Small intestine (tissue), 16 donors: ENCODE measurements at places on chromosomes 3 and 15. TPM values are rescaled to one million over a fixed set of nuclear protein-coding genes. Genes with fewer than 3 reads are reported as not detected.
A peak's percentile ranks its signal among the peaks of the same experiment; 100 is the strongest.

GRCh38 chr15:69947394-69947793 lies 150.3 kb downstream of the TLE3 start:
- DNase-seq, result no peak

DNA sequence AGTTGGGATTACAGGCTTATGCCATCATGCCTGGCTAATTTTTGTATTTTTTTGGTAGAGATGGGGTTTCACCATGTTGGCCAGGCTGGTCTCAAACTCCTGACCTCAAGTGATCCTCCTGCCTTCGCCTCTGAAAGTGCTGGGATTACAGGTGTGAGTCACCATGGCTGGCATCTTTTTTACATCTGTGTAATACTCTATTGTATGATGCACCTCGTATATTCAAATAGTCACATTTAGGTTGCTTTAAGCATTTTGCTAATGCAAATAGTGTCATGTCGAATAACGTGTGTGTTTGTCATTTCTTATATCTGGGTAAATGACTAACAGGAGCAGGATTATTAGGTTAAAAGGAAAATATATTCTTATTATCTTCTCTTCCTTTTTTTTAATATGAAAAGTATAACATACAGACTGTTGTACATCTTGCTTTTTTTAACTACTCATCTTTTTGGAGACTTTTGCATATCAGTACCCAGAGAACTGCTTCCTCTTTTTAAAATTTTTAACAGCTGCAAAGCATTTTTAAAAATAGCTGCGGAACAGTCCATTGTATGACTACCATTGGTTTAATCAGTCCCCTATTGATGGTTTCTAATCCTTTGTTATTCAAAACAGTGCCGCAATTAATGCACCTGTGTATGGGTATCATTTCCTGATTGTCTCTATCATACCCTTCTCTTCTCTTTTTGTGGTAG lies 13.4 kb downstream of the SCAMP5 start:
- no peak for DNase-seq

DNA sequence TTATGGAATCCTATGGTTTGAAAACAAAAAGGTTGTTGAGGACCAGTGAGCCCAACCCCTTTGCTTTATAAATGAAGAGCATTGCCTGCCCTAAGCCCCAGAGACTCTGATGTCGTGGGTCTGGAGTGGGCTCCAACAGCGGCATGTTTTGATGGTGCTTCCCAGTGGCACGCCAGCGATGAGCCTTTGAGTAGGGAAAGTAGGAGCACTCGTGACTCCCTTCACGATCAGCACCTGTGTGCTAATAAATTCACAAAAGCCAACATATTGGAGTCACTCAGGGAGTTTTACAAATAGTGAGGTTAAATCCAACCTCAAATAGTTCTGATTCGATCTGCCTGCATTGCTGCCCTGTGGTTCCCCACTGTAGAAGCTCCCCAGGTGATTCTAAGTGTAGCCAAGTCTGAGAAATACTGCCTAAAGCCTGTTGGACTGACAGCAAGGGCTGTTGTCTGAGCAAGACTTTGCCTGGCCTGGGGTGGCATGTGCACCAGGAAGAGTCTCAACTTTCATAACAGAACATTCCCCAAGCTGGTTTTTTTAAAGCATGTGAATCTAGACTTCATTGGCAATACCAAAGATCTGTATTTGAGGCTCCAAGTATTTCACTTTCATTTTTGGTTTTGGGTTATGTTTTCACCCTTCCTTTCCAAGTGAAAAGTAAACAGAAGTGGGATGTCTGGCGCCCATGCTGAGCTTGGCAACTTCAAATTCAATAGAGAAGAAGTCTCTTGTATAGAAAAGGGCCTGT lies 9.9 kb downstream of the CCR5 start:
- peak; percentile 27 for DNase-seq

FAM43A gene
- 9.8 TPM for polyA plus RNA-seq

- DNase-seq, result no peak
These were observed 54.6 kb upstream of the PIAS1 start for GRCh38 chr15:67999320-68000100.

GRCh38 chr15:46442901-46443590 lies 808.2 kb downstream of the SQOR start:
- no peak for DNase-seq

PLSCR2 gene
- polyA plus RNA-seq, result not detected

DNA sequence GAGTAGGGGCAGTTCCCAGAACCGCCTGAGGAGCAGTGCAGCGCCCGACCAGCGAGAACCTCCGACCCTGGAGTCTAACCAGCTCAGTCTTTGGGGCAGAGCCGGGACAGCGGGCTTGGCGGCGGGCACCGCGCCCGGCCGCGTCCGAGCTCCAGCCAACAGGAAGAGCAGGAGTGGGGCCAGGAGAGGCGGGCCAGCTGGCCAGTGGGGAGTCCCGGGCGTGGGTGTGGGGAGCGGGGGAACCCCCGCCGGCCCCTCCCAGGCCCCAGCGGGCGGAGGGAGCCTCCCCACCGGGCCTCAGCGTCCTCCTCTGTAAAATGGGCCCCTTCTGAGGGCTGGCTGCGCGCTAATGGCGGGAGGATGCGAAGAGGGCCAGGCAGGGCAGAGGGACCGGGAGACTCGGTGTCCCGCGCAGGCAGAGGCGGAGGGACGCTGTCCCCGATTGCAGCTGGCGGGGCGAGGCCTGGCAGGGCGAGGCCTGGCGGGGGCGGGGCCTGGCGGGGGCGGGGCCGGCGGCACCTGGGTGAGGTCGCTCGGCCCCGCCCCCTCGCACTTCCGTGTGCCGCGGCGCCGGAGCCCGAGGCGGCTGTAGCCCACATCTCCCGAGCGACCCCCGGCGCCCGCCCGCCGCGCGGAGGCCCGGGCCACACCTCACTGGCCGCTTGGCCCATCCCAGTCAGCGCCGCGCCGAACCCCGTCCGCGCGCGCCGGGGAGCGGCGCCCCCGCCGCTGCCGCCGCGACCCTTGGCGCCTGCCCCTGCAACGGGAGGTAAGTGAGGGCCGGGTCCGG lies at the start of gene PRKCD:
TSS of gene PRKCD (plus strand) at position 550 of the 790 bp plus-strand sequence. CDS start 17,214 bp downstream, outside the sequence.
- peak; percentile 90 for DNase-seq

- no peak for DNase-seq
These were observed 598.5 kb downstream of the ZNF385D start for GRCh38 chr3:21152555-21152954.

DNA sequence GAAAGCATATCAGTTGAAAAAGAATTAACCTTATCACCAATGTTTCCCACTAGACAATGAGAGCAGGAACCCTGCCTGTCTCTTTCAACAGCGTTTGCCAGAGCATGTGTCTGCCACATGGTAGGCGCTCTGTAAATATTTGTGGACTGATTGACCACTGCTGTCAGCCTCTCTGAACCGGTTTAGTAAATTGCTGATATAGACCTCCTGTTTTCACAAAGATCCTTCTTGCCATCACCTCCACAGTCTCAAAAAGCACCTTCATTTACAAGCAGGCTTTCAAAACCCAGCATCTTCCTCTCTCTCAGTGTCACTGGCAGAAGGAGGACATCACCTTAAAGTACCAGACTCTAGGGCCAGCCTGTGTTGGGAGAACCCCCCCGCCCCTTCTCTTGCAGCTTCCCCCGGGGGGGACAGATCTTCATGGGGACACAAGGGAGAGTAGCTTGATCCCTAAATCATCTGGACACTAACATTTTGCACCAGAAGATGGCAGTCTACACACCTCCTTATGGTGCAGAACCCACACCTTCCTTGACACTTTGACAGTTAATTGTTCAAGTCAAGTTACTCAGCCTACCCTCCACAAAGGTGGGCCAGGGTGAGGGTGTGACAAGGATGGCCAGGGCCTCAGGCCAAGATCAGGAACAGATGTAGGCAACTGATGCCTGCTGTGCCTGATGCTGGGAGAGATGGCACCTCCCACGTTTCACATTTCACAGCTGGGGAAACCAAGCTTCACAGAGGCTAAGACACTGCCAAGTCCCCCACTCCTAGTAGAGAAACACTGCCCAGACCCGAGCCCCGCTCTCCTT lies 37.8 kb upstream of the USP3 start:
- peak; percentile 81 for DNase-seq

DNA sequence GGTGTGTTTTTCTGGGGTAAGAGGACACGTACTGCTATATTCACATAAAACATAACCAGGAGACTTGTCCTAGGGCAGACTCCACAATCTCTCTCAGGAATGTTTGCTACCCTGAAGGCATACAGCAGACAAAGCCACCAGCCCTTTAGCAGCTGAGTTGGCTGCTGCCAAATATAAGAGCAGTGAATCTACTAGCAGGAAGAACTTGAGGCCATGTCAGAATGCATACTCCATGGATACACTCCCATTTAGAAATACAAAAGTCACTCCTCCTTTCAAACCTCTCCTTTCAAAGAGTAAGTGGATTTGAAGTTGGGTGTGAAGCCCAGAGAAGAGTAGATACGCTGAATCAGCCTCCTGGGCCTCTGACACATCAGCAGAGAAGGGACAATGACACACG lies 94.1 kb downstream of the CADPS start:
- no peak for DNase-seq

GRCh38 chr3:52014613-52015012 lies 18.9 kb upstream of the RPL29 start:
- no peak for DNase-seq

DNA sequence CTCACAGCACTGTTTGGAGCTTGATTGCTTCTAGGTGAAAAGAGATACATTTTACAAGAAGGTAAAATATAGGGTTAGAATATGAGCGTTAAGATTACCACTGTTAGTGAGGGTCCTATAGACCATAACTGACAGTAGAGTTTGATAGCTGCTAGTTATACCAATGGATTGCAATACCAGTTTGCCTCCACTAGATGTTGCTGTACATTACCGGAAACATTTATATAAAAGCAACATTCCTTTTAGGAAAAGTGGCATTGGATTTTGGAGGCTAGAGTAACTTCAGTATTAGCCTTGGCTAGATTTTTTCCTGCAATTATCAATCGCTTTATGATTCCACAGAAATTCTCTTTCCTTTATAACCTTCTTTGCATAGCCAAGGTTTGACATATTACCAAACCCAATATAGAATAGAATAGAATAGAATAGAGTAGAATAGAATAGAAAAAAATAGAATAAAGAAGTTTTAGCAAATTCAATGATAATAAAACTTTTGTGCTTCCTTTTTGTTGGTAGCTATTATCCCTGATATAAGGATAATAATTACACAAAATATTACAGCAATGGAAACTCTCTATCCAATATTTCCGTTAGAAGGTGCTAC lies 1093.6 kb upstream of the ALCAM start:
- no peak for DNase-seq

POLQ gene
- not detected for polyA plus RNA-seq

DNA sequence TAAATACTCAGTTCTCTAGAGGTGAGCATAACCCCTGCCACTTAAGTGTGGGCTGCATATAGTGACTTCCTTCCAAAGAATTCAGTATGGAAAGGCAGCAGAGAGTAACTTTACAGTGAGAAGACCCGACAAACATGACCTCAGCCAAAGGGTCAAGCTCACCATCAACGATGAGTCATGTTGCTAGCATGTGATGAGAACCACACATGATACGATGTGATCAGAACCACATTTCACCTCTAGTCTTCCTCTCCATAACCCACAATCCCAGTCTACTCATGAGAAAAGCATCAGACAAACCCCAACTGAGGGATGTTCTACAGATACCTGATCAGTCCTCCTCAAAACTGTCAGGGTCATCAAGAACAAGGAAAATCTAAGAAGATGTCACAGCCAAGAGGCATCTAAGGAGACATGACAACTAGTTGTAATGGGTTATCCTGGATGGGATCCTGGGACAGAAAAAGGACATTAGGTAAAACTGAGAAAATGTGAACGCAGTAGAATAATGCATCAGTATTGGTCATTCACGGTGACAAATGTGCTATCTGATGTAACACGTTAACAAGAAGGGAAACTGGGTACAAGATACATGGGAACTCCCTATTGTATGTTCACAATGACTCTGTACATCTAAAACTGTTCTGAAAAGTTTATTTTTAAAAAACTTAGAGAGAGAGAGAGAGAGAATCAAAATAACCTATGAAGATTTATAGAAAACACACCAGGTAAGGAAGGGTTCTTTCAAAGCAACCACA lies 28.3 kb downstream of the SEC61A1 start:
- no peak for DNase-seq

CCDC39 gene
- polyA plus RNA-seq, result 0.09 TPM

DNA sequence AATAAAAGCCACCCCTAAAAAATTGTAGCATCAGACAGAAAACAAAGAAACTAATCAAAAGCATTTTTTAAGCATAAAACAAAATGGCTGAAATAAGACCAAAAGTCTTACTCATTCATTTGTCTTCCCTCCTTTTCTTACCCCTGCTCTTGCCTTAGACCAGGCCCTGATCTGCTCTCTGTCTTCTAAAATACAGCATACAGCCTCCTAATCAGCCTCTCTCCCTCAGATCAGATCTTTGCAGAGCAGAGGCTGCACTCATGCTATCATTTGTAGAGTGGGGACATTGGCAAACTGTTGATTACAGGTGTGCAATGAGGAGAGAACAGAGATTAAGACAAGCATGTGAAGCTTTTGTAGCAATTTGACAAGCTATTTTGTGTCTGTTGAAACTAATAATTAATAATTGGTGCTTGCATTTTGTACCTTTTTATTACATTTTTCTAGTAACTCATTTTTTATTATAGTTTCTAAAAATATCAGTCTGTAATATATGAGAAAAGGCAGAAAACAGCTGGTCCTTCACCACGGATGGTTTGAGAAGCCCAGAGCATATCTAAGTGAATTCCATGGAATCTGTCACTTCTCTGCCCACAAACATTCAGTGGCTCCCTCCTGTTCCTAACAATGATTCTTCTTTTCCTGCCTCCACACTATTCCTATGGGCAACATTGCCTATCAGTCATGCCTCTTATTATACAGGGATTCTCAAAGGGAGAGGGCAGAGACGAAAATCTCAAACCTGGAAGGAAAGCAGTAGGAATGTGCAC lies 286.2 kb upstream of the STT3B start:
- no peak for DNase-seq

- DNase-seq, result no peak
These were observed 241.9 kb downstream of the MEIS2 start for GRCh38 chr15:36858423-36858822.

KBTBD13 gene
- polyA plus RNA-seq, result not detected

DNA sequence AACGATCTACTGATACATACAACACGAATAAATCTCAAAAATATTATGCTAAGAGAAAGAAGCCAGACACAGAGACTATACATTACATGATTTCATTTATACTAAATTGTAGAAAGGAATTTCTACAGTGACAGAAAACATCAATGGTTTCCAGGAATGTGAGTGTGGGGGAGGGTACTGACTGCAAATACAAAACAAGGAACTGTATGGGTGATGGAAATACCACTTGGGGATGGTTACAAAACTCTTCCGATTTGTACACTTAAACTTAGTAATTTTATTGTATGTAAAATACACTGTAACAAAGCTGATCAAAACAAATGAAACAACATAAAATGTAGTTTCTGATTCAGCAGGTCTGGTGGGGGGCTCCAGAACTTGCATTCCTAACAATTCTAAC lies 45.8 kb upstream of the IP6K2 start:
- DNase-seq, result no peak
